ENCODE measurements at places on chromosomes 6 and 20. TPM values are rescaled to one million over a fixed set of nuclear protein-coding genes. Genes with fewer than 3 reads are reported as not detected.

PREX1 gene
- 158 TPM for total RNA-seq

TREM1 gene
- total RNA-seq, result not detected

STMN3 gene
- total RNA-seq, result 20.9 TPM

HEY2 gene
- not detected for total RNA-seq

- DNase-seq, result no peak
Observed at GRCh38 chr6:15384901-15385300, 139.0 kb downstream of the JARID2 start.

DNA sequence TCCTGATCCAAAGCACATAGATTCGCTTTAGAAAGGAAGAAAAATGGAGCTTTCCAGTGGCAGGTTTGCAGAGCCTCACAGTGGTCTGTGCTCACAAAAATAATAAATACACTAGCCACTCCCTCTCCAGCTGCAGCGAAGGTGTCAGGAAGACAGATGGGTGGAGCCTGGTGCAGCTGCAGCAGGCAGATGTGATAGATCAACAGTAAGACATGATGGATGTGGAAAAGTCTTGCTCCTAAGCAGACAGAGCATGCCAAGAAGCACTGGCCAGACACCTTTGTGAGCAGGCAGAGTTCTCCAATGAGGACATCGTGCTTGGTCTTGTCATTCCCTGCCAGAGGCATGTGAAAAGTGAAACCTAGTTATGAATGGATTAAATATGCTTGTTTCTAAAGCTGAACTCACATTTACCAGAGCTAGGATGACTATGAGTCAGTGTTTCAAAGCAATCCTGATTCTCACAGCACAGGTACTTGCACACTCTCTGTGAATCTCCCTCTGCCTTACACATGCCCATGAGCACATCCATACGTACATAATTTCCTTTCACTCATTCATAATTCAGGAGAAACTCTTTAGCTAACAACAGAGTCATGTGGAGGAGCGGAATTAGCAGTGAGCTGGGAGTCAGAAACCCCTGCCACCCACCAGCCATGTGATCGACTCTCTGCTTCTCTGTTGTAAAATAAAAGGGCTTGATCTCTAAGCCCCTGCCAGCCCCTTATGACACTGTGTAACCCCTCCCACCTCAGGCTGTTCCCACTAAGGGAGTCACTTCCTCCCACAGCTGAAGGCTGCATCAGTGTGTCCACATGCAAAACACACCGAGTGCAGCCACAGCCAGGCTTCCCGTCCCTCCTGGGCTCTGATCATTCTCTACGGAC lies 111.2 kb downstream of the SCML4 start:
- DNase-seq, result peak; percentile 34

DNA sequence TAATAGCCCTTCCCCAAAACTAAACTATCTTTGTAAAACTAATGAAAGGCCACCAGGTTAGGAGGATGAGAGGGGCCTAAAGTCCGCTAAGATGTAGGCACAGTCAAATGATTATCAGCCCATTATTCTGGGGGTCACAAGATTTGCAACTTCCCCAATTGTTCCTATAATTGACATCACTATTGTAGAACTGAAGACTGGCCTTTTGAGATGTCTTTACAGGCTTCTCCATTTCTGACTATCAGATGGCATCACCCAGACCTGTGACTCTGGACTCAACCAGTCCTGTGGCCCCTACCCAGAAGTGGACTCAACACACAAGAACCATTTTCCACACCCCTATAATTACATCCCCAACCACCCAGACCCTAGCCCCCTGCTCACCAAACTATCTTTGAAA lies 61.5 kb upstream of the MAP7 start:
- DNase-seq, result no peak

DNA sequence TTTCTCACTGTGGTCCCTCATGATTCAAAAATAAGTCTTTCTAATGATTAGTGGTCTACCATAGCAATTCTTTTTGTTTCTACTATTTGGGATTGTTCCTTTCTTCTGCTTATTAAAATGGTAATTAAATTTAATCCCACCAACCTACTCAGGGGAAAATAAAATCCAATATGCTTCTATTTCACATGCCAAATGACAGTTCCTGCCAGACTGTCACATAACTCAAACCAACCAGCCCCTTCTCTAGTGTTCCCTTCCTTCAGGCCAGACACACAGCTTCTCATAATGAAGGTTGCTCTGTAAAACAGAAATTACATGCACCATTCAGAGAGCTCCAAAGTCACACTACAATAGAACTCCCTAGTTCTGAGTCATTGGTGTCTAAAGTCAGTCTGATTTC lies 23.2 kb downstream of the PAK5 start:
- DNase-seq, result no peak

GRCh38 chr6:11172501-11173327 lies 59.8 kb downstream of the NEDD9 start:
- DNase-seq, result peak; percentile 77

- no peak for DNase-seq
Observed at GRCh38 chr6:135395136-135395535, 102.4 kb downstream of the AHI1 start.

- DNase-seq, result no peak
Observed at GRCh38 chr20:10423735-10424134, 10.3 kb downstream of the MKKS start.

GRCh38 chr20:43642548-43642947 lies 24.4 kb upstream of the MYBL2 start:
- DNase-seq, result no peak

- no peak for DNase-seq
Observed at GRCh38 chr6:161635975-161636374, 362.1 kb upstream of the AGPAT4 start.

- DNase-seq, result no peak
Observed at GRCh38 chr6:144659202-144660182, 374.4 kb downstream of the UTRN start.

GRCh38 chr6:108423982-108424705 lies 129.3 kb downstream of the AFG1L start:
- DNase-seq, result no peak

GRCh38 chr6:81485395-81485794 lies 267.1 kb downstream of the TENT5A start:
- no peak for DNase-seq

DNA sequence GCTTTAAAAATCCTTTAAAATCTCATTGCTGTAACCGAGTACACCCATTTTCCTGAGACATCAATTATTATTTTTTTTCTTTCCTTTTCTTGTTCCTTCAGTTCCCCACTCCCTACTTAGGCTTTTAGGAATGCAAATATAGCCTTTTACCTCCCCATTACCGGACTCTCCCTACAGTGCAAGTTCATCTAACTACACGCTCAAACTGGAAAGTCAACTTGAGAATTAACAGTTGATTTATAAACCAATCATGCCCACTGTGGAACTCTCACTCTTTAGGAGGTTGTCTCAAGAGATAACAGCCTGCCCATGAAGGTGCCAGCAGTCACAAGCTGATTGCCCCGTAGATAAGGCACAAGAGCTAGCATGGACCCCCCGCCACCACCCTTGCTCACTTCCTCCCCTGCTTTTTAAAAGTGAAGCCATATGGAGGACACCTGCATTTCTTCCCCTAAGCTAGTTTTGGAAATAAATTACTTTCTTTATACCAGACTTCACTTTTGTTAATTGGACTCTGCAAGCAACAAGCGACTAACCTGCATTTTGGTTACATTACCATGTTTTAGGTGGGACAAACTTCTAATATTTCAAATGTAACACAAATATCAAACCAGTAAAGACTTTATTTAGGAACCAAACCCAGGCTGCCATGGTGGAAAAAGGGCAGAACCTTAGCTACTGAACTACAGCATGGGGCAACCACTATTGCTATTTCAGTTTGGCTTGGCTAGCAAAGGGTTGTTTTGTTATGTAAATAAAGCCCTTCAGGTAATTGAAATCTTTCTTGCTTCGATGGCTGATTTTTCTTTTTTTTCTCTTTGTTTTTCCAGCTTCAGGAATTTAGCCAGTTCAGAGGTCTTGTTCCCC lies 34.9 kb downstream of the UBD start:
- DNase-seq, result no peak

DNA sequence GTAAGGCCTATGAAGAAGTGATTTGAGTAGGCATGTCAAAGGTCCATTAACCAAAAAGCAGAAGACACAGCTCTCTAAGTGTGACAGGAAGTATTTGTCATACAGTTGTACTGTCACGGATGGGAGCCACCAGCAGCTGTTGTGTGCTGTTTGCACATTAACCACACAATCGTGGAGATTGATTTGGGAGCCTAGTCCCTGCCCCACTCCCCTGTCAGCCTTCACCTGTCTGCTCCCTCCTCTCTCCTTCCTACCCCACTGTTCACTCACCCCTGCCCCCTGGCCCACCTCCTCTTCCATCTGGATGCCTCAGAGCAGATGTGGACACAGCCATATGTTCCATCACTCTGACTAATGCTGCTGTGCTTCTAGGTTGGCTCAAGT lies 124.7 kb upstream of the SPACA1 start:
- DNase-seq, result peak; percentile 21

DNA sequence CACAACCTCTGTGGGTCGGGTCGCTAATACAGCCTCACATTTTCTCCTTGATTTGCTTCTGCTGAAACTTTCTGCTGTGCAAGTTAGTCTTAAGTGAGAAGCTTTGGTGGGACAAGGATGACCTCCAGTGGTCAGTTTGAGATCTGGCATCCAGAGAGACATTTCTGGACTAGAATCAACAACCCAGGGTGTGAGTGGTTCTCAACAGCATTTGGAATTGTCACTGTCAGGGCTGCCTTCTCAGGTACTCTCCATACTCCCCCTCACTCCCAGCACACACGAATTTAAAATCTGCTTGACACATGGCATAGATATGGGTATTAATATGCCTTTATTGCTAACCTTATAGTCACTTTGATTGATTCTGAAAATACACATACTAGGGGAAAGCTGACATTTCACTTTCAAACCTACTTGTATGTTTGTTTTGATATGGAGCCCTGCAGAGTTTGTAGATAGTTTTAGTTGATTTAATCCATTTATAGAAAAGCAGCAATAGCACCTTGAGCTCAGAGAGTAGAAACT lies 13.2 kb downstream of the OTOR start:
- DNase-seq, result peak; percentile 57

GRCh38 chr6:118776607-118777549 lies 117.1 kb upstream of the ASF1A start:
- peak; percentile 71 for DNase-seq

DNA sequence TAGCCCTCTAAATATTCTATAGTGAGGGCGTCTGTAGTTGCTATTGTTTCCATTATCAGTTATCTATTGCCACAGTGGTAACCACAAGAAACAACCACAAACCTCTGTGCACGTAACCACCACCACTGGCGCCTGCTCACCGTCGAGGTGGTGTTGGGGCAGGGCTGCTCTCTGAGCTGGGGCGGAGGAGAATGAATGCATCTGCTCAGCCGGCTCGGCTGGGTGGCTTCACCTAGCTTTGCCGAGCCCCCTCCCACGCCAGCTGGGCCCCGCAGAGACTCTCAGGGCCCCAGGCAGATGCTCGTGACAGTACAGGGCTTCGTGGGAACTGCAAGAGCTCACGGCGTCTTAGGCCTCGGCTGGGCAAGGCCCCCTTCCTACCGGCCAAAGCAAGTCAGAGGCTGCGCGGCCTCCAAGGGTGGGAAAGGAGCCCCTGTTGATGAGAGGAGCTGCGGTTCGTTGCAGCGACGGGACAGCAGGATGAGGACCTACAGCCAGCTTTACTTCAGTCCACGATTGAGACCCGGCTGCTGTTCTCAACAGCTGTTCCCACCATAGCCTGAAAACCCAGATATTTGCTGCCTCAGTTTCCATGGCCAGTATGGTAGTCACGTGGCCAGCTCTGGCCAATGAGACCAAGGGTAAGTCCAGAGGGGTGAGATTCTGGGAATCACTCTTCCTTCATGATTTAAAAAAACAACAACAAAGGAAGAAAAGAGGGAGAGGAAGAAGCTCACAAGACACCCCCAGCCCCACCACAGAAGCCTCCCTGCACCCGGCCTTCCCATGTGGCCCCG lies 120.2 kb upstream of the AFDN start:
- peak; percentile 83 for DNase-seq

DNA sequence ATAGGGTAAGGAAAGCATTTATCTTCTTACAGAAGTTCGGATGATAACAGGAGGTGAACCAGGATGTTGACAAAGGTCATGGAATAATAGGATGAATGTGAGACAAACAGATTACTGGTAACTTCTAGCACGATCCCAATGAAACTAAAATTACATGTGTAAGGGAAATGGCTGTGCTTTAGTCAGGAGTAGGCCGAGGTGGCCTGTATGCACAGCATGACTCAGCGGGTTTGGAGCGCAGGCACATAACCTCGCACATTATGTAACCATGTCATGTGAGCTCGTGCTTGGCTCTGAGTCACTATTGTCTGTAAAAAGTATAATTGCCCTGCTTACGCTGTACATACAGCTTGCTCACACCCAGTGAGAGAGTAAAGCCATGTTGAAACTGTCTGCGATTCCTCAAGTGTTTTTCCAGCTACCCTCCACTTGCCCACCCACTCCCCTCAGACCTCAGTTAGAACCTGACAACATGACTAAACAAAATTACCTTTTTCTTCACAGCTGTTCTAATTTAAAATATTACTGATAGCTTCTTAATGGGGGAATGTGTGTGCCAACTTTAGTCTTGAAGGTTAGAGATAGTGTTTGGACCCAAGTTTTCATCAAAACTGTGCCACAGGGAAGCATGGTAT lies 8.2 kb downstream of the CYB5R4 start:
- no peak for DNase-seq

DNA sequence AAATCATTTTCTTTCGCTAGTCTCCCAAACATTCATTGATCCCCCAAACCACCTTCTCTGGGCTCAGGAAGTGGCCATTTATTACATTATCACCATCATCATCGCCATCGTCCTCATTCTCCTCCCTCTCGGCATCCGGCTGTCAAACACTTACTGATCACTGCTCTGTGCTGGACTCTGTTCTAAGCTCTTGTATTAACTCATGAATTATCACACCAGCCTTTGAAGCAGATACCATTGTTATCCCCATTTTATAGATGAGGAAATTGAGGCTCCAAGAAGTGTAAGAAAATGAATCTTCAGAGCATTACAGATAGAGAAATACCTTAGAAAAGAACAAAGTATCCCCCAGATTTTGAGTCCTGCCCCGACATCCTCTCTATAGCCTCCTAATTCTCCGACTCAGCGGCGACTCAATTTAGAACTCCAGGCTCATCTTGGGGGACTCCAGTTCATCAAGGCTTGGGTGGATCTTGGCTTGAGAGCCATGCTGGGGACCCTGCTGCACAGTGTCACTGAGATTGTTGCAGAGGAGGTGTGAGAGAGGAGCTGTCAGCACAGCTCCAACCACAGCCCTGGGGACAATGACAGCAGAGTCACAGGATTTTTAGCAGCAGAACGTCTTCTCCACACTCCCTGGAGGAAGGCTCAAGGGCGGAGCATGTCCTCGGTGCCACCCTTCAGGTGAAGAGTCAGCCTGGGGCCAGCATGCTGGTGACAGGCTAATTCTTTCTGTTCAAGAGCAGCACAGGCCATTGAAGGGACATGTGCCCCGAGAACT lies 6.6 kb upstream of the EEF1E1 start:
- DNase-seq, result no peak

- DNase-seq, result no peak
Observed at GRCh38 chr20:3046677-3047462, 1.0 kb downstream of the MRPS26 start.

GRCh38 chr6:32086661-32087573 lies 22.2 kb downstream of the TNXB start:
- DNase-seq, result peak; percentile 20

Measured in activated CD4-positive, alpha-beta memory T cell treated with anti-CD3 and anti-CD28 coated beads, Interleukin-2, amount 10 ng/mL, durations not matched to agents 7 days and 5 days (primary cell).